ENCODE measurements at places on chromosomes 3 and 15.

DNA sequence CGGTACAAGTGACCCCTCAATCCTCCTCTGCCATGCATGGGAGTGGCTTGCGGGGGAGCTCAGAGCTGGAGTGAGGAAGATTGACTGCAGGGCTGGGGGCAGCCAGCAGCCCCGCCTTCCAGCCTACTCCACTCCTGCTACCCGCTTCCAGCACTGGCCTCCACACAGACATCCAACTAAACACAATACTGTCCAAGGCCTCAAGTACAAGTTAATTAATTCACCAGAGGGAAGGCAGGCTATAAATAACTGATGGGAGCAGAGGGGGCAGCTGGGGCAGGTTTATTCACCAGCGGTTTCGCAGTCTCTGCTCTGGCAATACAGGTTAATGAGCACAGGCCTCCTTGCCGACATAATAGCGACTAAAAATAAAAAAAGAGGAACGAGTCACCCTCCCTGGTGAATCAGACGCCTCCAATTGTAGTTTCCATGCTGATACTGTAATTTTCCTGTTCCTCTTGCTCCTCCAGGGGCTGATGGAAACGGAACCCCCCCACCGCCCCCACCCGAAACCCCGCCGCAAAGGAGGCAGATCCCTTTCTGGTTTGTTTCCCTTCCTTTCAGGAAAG lies 166.4 kb upstream of the TLE3 start:
- no peak for DNase-seq

GRCh38 chr3:111662907-111663306 lies 67.8 kb upstream of the ZBED2 start:
- DNase-seq: no peak

- no peak for DNase-seq
These were observed 850 bp upstream of the SLC41A3 start for GRCh38 chr3:126084768-126085180.

DNA sequence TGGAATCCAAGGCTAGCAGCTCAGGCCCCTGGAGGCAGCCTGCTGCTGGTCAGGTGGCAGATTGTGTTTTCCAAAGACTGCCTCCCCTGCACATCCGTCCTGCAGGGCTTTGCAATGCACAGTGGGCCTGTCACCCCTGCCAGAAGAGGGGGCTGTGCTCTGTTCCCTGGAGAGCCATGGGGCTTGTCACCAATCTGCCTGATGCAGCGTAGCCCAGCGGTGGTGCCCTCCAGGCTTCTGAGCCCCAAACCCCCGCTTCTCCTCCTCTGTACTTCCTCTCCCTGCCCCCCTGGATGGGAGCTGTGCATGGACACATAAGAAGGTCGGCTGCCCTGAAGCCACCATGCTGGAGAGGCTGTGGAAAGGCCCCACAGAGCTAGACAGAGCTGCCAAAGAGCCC lies 10.0 kb upstream of the PLXNA1 start:
- DNase-seq: no peak

All from non-pigmented ciliary epithelial cell (primary cell).